Activated T-cell treated with anti-CD3 and anti-CD28 coated beads for 1 hour (primary cell): ENCODE measurements at places on chromosomes 4 and X.

DNA sequence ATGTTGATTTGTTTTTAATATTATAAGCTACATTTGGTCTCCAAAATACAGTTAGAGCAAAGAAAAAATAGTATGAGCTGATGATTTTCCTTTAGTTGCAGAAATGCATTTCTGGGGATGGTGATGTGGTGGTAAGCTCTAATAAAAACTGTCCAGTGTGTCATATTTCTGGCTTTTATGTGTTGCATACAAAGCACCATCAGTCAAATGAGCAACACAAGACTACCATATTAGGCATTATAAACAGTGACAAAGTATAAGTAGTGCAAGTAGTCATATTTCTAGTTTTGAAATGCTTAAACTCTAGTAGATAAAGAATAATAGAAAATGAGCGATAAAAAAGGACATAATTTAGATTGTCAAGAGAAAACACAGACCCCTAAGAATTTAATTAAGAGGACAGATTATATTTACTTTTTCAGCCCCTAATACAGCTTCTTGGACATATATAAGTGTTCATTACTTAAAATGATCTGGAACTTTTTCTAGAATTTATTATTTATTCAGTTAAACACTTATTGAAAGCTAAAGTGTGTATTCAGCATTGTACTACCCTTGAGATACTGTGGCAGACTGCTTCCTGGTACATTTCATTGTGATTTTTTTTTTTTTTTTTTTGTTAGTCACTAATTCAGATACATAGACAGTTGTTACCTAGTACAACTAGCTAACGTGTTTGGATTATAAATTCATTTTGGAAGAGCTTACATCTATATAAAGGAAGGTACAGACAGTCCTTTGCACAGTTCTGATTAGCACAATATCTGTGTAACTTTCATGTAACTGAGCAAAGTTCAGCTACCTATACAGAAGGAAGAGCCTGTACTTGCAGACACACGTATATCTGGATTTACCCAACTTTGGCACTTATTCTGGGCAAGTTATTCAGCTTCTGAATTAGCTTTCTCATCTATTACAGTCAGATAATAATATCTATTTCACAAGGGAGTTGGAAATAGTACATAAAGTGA is 22.3 kb downstream of the RAP1GDS1 start:
- DNase-seq = no peak

- no peak for DNase-seq
These were observed 22.8 kb upstream of the HADH start for GRCh38 chr4:107966903-107967302.

DNA sequence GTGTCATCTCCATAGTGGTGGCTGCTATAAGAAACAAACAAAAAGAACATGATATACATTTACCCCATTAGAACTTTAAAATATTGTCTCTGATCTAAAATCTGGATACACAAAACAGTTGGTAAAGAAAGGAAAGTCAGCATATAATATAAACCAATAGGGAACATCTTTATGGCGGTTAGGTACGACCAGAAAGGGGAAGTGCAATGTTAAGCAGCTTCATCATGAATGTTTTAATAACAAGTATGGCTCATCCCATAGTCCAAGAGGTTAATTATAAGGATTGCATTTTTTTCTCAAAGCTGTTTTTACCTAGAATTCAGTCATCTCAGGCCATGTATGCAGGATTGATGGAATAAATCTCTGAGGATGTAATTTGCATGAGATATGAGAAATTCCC is 1869.7 kb downstream of the PCDH7 start:
- DNase-seq = no peak

DNA sequence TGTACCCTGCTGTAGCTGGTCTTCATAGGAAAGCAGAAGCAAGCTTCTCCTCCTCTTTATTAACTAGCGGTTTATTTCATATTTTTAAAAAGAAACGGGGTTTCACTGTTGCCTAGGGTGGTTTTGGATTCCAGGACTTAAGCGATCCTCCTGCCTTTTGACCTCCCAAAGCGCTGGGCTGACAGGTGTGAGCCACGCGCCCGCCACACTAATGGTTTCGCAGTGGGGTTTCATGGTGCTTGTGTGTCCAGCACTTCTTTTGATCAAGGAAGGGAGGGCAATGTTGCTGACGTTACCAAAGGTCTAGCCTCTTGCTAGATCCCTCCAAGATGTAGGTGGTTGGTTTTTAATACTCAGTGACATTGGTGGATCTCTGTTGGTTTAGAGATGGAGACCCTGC is 1.4 kb downstream of the MAEA start:
- no peak for DNase-seq

DNA sequence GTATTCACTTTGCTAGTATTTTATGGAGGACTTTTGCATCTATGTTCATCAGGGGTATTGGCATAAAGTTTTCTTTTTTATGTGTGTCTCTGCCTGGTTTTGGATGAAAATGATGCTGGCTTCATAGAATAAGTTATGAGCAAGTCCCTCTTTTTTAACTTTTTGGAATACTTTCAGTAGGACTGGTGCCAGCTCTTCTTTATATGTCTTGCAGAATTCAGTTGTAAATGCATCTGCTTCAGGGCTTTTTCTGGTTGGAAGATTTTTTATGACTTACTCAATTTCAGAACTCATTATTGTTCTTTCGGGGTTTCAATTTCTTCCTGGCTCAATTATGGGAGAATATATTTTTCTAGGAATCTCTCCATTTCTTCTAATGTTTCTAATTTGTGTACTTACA is 9.1 kb upstream of the CSN2 start:
- DNase-seq = no peak

- DNase-seq = no peak
These were observed 71.5 kb upstream of the VEGFC start for GRCh38 chr4:176864238-176864637.

DNA sequence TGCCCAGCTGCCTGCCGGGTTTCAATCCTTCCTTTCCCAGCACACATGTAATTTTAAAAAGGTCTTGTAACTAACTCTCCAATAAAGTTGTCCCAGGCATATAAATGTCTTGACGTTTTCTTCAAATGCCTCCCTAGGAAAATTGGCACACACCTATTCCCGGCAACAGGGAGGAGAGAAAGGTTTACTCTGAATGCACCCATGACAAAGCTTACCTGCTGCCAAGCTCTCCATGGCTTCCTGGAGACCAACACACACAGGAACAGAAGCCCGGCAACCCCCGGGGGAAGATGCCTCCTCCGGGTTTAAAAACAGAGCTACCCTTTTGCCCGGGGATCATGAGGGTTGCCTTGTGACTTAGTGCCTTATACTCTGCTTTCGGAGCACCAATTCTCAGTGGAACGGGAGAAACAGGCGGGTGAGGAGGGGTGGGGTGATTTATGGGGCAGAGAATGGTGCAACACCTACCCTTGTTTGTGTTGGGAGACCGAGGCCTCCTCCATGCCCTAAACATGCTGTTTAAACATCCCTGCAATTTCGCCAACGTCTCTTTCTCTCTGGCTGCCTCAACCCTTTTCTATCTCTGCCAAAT is 4.8 kb upstream of the GYG2 start:
- no peak for DNase-seq

- no peak for DNase-seq
These were observed 175.7 kb upstream of the SPIN4 start for GRCh38 chrX:63526863-63527262.
